Naive thymus-derived CD4-positive, alpha-beta T cell (primary cell): ENCODE measurements at places on chromosomes 5 and 9. TPM values are rescaled to one million over a fixed set of nuclear protein-coding genes. Genes with fewer than 3 reads are reported as not detected.
A peak's percentile ranks its signal among the peaks of the same experiment; 100 is the strongest.

Gene NEUROG1
- polyA plus RNA-seq, result not detected

Gene ECPAS
- 13.4 TPM for polyA plus RNA-seq

Gene CTXN3
- not detected for polyA plus RNA-seq

Gene FBXL7
- polyA plus RNA-seq, result not detected

Gene ADRA1B
- polyA plus RNA-seq, result not detected

Gene PCDHA9
- polyA plus RNA-seq, result not detected

- H3K27ac ChIP-seq, result no peak overlapping the region
- no peaks in the 10 kb centered on the region for H3K4me1 ChIP-seq
- H3K27me3 ChIP-seq, result no peaks in the 10 kb centered on the region
- H3K36me3 ChIP-seq, result no peaks in the 10 kb centered on the region
- no peak overlapping the region for H3K4me3 ChIP-seq
Measured at GRCh38 chr5:68848091-68848490, 245.7 kb upstream of the SLC30A5 start.

DNA sequence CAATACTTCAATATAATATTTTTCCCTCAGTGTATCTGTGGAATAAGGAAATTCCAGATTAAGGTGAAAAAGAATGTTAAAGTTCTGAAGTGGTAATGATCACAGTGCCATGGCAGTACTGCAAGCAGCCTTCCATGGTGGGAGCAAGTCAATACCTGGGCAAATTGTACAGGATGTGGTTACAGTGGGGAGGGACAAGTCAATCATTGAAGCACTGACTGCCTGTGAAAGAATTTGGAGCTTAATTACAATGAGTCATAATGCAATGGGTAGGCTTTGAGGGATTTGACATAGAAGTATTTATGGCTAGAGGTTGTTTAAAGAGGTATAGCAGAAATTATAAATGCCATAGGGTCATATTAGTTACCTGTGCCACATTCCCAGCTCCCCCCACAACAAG is 786.5 kb upstream of the ACO1 start:
- H3K4me1 ChIP-seq, result peaks cover 6% of the 10 kb centered on the region
- no peak overlapping the region for H3K4me3 ChIP-seq
- DNase-seq, result peak; percentile 35
- no peaks in the 10 kb centered on the region for H3K27me3 ChIP-seq
- H3K27ac ChIP-seq, result no peak overlapping the region

GRCh38 chr5:146697211-146697610 is 181.2 kb upstream of the GPR151 start:
- H3K27me3 ChIP-seq, result no peaks in the 10 kb centered on the region
- no peak for DNase-seq
- H3K36me3 ChIP-seq, result no peaks in the 10 kb centered on the region

DNA sequence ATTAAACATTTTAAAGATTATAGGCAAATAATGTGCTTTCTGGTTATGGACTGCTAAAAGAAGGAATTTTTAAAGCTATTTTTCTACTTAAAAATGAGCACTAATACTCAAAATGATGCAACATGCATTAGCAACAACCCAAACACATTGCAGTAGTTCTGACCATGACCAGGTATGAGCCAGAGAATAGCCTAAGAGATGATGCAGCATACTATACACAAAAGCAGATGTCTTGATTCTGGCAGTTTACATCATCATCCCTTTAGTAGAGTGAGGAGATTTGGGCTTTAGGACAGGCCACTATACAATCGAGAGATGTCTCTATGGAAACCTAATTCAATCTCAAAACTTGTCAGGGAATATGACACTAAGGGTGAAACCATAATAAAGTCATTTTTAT is 307.1 kb downstream of the PRR16 start:
- H3K27ac ChIP-seq, result no peak overlapping the region
- no peak overlapping the region for H3K4me3 ChIP-seq
- H3K27me3 ChIP-seq, result no peaks in the 10 kb centered on the region
- no peak for DNase-seq
- no peaks in the 10 kb centered on the region for H3K36me3 ChIP-seq
- H3K4me1 ChIP-seq, result no peaks in the 10 kb centered on the region

- no peak overlapping the region for H3K4me3 ChIP-seq
- no peak overlapping the region for H3K27ac ChIP-seq
- H3K27me3 ChIP-seq, result no peaks in the 10 kb centered on the region
- no peaks in the 10 kb centered on the region for H3K36me3 ChIP-seq
- H3K4me1 ChIP-seq, result no peaks in the 10 kb centered on the region
Measured at GRCh38 chr5:12292610-12293204, 388.5 kb upstream of the CTNND2 start.

DNA sequence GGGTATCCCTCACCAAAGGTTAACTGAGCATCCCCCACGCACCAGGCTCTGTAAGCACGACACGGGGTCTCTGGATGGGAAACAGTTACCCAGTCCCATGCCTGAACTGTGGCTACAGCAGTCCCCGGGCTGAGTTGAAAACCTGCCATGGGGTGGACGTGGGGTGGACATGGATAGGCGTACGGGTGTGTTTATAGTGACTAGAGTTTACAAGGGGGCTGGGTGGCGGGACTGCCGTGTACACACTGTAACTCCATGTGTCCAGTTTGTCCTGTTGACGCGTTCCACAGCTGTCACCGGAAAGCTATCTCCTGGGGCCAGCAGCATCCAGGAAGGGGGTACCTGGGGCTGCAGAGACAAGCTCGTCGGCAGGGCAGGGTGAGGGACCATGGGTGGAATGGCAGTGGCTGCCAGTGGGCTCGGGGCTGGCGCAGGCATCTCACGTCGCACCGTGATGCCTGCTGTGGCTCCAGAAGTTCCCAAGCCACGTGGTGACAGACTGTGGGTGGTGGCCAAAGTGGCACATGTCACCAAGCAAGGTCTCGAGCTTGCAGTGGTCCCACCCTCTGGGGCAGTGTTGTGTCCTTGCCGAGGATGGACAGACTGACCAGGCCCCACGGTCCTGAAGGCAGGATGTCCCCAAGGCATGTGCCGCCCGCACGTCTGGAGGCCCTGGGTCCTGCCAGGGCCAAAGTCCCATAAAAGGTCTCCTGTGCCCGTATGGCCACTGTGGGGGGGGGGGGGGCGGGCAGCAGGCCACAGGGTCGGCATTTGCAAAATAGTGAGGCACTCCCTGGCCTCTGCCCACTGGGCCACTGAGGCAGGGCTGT is 29.3 kb upstream of the RNF130 start:
- no peak for DNase-seq
- H3K27me3 ChIP-seq, result no peaks in the 10 kb centered on the region
- no peaks in the 10 kb centered on the region for H3K36me3 ChIP-seq
- H3K4me3 ChIP-seq, result no peak overlapping the region
- H3K4me1 ChIP-seq, result no peaks in the 10 kb centered on the region
- H3K27ac ChIP-seq, result no peak overlapping the region

DNA sequence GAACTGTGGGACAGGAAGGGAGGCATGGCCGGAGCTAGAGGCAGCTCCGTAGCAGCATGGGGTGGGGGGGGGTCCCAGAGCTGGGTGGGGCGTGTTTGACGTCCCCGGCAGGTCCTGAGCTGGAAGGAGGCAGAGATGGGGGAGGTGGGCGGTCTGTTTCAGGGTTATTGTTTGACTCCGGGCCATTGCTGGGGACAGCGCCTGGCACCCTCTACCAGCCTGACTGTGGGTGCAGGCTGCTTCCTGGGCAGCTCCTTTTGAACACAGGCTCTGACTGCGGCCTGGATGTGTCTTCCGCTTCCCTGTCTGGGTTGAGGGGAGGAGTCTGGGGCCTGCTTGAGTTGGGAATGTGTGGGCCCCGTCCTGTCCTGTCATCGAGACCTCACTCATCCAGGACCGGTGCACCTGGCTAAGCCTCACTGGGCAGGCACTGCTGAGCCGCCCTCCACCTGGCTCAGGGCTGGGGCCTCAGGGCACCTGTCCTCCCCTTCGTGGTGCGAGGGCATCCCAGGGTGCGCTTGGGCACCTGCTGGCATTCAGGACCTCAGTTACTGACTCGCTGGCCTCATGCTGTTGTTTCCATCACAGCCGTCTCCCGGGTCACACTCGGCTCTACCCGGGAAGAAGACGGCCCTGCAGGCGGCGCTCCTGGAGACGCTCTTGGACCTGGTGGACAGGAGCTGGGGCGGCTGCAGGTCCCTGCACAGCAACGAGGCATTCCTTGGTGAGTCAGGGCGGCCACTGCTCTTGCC is 26.5 kb downstream of the CEP72 start:
- H3K27me3 ChIP-seq, result no peaks in the 10 kb centered on the region
- no peak overlapping the region for H3K27ac ChIP-seq
- H3K36me3 ChIP-seq, result peaks cover 88% of the 10 kb centered on the region
- no peak for DNase-seq
- H3K4me3 ChIP-seq, result no peak overlapping the region
